ENCODE measurements at places on chromosomes 2 and 18.

DNA sequence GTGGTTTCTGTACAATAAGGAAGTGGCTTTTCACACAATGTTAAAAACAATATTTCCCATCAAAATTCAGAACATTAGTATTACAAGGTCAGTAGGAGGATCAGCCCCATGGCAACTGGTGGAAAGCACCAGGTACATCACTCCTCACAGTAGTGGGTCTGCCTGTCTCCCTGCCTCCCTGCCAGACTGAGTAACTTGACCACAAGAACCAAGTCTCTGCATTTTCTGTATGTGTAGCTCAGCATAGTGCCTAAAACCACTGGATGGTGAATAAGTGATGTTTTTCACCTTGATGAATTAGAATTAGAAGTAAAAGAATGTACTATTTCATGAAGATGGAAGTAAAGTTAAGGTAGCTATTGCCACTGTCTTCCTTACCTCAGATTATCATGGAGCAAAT, 4.1 kb upstream of the WDR7 start:
- no peak for DNase-seq

DNA sequence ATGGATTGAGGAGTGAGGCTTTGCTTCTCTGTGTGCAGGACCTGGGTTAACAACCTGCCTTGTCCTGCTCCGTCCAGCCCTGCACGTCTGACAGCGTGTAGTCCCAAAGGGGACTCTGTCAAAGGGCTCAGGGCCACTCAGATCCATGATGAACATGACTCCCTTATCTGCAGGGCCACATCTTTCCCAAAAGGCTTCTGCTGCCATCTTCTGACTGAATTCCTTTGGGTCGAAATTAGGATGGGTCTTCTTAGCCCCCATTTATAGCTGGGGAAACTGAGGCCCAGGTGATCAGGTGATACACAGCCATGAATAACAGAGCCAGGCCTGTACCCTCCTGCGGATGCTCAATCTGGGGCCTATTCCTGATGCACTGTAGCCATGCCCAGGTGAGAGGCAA, 109.2 kb downstream of the CELF4 start:
- DNase-seq = no peak

GRCh38 chr2:200467806-200468681, 41.8 kb downstream of the KCTD18 start:
- DNase-seq = no peak

GRCh38 chr18:23307567-23308295, 145.4 kb upstream of the RIOK3 start:
- DNase-seq = no peak

- no peak for DNase-seq
Observed at GRCh38 chr2:71082402-71083252, 14.2 kb downstream of the NAGK start.

GRCh38 chr2:134320930-134321329, 67.1 kb downstream of the MGAT5 start:
- DNase-seq = no peak

DNA sequence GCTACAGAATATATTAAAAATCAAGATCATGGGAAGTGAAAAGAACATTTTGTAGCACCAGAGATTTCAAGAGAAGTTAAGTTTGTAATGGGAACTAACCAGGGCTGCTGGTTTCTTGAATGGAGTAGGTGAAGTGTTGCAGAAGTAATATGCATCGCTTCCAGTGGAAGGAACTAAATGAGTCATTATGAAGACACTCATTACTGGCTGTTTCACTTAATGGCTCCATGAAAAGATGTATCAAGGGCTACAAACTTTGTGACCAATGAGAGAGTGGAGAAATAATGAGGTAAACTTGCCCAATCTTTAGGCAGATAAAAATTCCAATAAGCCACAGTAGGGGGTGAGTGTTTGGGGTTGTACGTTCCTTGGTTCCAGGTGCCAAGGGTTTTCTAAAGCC, 380.4 kb upstream of the POU3F3 start:
- no peak for DNase-seq
